ENCODE measurements at places on chromosomes 2 and 18.

GRCh38 chr18:9263264-9263663 is 71.3 kb upstream of the TWSG1 start:
- no peak for DNase-seq

- no peak for DNase-seq
These were observed 944 bp downstream of the RAB3GAP1 start for GRCh38 chr2:135052997-135053474.

DNA sequence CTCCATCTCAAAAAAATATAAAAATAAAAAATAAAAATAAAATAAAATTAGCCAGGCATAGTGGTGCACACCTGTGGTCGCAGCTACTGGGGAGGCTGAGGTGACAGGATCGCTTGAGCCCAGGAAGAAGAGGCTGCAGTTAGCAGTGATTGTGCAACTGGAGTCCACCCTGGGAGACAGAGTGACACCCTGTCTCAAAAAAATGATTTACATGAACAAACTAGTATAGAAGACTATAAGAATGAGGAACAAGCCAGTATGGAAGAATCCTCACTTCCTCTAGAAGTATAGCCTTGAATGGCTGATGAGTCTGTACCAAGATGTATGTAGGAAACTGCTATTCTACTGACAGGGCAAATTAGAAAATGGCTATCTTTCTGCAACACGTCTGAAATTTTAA is 10.9 kb downstream of the YES1 start:
- no peak for DNase-seq

GRCh38 chr2:21559351-21559750 is 435.6 kb downstream of the TDRD15 start:
- no peak for DNase-seq

GRCh38 chr18:26468931-26469340 is 79.4 kb downstream of the KCTD1 start:
- DNase-seq: peak; percentile 17

DNA sequence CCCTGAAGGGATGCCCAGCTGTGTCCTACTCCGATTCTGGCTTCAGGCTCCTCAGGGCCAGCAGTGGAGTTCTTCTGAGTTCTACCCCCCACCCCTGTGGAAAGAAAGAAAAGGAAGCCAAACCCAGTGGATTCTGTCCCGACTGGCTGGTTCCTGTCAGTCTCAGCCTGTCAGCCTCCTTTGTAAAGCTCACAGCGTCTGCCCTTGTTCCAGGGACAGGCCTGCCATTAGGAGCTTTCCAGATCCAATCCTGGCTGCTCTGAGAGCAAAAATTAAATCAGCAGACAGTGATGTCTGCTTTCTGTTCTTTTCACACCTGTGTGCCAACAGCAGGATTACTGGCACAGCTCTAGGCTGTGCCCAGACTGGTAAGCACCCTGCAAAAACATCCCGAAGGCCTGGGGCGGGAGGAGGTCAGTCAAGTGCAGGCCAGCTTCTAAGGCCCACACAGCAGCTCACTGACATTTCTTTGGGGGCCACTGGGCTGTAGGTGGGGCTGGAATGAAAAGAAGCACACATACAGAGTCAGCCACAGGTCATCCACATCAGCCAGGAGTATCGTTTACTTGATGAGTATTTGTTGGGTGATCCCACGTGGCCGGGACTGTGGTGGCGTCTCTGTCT is 69.1 kb downstream of the EHD3 start:
- no peak for DNase-seq

- no peak for DNase-seq
These were observed 43.4 kb downstream of the PLEKHA3 start for GRCh38 chr2:178523596-178524134.

DNA sequence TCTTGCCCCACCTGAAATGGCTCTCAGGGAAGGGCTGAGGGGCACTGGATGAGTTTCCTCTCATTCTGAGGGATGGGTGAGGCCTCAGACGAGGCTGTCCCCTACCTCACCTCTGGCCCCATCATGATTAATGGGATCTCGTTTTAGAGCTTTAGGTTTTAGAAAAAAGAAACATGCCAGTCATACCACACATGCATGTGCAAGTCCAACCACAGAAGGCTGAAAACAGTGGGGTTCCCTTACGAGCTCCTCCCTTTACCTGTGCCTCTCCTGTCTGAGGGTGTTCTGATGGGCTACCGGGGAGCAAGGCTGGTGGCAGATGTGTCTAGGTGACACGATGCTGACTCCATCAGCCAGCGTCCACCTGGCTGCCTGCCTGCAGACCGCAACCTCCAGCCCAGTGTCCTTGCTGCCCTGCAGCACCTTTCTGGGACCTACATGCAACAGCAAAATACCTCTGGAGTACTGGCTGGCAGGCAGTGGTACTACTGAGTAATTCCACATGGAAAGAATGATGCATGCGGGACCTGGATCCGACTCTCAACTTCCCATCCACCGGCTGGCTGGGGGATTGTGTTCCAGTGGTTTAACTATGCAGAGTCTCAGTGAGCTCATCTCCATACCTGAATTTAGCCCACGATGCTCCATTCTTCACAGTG is 9.1 kb upstream of the LYPD6B start:
- no peak for DNase-seq

- no peak for DNase-seq
These were observed 666.4 kb upstream of the ZEB2 start for GRCh38 chr2:145186303-145186702.

- DNase-seq: no peak
These were observed 47.4 kb downstream of the DNAJC10 start for GRCh38 chr2:182763311-182763912.

GRCh38 chr2:79292958-79293315 is 133.4 kb upstream of the REG3A start:
- no peak for DNase-seq

GRCh38 chr18:60417946-60418345 is 45.4 kb upstream of the MC4R start:
- no peak for DNase-seq

DNA sequence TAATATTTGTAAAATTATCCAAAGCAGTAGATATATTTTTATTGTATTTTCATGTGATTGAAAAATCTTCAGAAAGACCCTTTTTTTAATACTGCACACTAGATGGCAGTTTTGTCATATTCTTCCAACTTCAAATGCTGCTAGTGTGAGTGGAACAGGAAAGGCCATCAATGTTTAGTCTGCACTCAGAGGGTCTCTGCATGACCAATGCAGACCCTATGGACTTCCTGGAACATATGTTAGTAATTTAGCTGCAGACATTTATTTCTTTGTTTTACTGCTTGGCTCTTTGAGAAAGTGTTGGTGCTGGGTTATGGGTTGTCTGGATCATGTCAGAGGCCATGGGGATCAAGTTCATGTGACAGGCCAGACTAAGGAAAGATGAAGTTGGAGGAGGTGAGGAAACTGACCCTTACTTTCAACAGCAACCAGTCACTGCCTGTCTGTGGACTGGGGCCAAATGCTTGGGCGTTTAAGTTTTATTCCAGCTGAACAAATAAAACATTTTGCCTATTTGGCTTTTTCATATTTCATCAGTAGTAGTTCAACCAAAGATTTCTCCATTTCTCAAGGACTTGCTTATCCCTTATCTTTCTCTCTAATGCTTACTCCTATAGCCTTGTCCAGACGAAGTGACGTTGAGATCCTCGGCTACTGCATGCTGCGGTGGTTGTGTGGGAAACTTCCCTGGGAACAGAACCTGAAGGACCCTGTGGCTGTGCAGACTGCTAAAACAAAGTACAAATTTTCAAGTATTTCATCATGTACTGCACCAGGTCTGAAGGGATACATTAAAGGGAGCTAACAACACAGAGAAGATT is 84.8 kb downstream of the VRK2 start:
- no peak for DNase-seq

DNA sequence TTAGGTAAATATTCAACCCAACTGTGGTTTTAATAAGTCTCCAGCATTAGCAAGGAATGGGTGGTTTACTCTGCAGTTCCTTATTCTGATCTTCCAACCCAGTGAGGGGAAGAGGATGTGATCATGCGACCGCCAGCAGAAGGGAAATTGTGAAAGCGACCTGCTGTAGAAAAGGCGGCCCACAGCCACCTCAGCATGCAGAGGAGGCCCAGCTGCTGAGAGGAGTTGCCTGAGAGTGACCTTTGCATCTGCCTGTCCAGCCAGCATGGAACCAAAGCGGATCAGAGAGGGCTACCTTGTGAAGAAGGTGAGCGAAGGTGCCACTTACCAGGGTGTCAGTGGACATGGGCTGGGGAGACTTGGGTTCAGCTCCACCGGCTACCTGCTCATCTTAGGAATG is at the start of gene PLEK:
Gene PLEK (plus strand): TSS at position 196 of the 400 bp plus-strand sequence. CDS start 70 bp downstream, at position 266.
- DNase-seq: no peak

- DNase-seq: peak; percentile 54
These were observed 89.4 kb upstream of the MAP2 start for GRCh38 chr2:209334188-209335017.

All from NCI-H1417 treated with DMSO at 0.1 percent for 48 hours (cell line).